ENCODE measurements at places on chromosomes 12 and 14.

DNA sequence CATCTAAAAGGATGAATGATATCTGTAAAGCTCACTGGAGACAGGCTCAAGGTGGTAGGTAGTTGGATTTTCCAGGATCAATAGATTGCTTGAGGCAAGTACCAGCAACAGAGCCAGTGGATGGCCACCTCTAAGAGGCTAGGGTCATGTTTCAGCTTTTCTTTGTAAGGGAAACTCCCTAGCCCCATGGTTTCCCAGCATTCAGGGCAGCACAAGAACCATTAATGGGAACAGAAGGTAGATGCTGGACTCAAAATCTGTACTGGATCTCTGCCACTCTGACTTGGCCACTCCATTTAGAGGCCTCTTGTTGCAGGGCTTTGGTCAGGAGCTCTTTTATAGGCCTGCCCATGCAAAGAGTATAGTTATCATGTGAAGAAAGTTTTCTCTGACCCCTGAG, 76.1 kb upstream of the DYRK2 start:
- no peak for DNase-seq

- no peak for DNase-seq
Observed at GRCh38 chr14:30131581-30132097, 204.0 kb upstream of the PRKD1 start.

DNA sequence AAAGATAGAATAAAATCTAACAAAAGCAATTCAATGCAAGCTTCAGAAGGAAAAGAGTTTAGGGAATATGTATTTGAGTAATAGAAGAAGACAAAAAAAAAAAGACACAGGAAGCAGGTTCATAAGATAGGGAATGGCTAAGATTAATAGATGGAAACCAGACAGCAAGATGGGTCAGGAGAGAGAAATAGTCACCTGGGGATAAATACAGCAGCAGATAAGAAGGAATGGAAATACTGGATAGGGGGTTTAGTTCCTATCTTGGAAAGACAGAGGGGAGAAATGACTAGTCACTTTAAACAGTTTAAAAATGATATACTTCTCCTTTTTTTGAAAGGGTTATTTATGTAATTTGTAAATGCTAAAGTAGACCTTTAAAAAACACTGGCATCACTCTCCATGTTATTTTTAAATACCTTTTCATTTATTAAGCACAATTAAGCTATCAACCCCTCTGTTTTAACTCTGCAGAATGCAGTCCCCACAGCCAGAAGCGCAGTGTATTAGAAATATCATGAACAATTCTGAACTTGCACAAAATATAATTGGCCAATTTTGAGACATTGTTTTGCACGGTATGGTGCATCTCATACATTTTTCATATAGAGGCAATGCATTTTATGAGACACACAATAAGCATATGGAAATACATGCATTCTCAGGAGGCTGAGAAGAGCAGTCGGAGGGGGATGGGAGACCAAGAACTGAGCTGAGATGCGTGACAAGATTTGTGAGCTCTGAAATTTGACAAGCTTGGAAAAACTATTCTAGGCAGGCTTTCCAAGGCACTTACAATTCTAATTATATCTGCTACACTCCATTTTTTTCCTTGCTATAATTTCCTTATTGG, 303.4 kb upstream of the PRICKLE1 start:
- no peak for DNase-seq

DNA sequence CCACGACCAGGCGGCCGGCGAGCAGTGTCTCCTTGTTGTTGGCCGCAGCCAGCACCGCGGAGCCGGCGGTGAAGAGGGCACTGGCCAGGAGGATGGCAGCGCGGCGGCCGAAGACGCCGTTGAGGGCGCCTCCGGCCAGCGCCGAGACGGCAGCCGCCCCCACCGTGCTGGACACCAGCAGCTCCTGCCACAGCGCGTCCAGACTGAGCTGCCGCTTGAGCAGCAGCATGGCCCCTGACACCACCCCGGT, 691 bp downstream of the SLC2A13 start:
- peak; percentile 96 for DNase-seq
